ENCODE measurements at places on chromosomes 4 and X.

DNA sequence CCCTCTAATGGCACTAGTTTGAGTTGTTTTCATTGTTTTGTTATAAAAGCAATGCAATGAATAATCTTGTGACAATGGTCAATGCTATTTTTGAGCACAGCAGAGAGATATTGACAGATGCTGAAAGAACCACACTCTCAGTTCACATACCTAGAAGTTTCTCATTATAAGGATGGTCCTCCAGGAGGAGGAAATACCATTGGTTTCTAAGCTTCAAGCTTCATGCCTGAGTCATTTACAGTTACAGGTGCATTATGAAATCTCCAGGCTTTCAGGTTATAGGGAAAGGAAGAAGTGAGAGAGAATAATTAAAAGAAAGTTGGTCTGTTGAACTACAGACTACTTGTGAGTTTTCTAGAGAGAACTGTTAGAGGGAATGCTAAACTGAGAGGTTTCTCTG, 75.3 kb downstream of the PWWP3B start:
- DNase-seq: no peak

- peak; percentile 69 for DNase-seq
These were observed 3.5 kb upstream of the SLIT2 start for GRCh38 chr4:20248155-20248558.

GRCh38 chr4:122701061-122701460, 31.4 kb upstream of the BBS12 start:
- no peak for DNase-seq

GRCh38 chrX:100609591-100609990, 24.9 kb downstream of the TNMD start:
- no peak for DNase-seq

DNA sequence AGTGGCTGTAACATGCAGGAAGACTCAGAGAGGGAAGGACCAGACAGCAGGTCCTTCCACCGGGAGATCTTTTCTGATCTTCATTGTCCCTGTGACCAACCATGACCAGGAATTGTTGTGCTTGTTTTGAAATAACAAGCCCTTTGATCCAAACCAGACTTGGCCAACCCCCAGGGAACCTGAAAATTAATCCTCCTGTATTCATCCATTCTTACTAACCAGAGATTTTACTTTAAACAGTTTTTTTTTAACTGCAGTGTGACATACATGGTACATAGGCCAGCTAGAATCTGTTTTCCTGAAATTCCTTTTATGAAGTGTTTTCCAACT, 4.0 kb downstream of the WFS1 start:
- DNase-seq: no peak

DNA sequence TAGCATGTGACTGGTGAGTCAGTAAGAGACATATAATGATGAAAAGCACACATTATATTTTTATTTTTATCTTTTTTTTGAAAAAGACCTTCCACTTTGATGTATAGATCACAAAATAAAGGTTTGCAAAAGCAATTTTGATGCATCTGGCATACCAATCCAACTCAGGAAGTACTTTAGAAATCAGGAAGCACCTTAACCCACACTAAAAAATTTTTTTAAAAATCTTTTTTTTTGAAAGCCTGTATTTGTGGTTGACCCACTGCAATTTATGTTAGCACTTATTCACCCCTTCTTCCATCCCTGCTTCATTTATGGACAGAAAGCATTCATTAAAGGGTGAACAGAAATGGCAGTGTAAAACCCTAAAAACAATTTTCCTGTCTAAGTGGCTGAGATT, 16.6 kb downstream of the TMEM255A start:
- no peak for DNase-seq

DNA sequence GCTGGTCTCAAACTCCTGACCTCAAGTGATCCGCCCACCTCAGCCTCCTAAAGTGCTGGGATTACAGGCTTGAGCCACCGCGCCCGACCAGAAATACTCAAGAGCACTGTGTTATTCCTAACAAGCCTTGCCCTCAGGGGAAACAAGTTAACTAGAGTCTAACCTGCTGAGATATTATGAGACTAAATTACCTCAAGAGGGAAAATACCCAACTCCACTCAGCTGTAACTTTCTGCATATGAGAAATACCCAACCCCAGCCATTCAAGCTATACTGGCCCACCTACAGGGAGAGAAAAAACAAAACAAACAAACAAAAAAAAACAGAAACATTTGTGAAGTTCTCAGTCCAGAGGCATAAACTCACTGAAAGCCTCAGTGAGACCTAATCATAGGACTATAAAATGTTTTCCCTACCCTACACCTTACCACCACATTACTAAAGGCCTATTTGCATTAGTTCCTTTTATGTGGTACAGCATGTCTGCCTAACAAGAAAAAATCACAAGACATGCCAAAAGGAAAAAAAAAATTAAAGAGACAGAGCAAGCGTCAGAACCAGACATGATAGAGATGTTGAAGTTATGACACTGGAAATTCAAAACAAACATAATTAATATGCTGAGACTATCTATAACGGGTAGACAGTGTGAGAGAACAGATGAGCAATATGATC, 876.0 kb downstream of the FSTL5 start:
- no peak for DNase-seq

- peak; percentile 68 for DNase-seq
These were observed 2.4 kb upstream of the MBNL3 start for GRCh38 chrX:132491191-132491590.

DNA sequence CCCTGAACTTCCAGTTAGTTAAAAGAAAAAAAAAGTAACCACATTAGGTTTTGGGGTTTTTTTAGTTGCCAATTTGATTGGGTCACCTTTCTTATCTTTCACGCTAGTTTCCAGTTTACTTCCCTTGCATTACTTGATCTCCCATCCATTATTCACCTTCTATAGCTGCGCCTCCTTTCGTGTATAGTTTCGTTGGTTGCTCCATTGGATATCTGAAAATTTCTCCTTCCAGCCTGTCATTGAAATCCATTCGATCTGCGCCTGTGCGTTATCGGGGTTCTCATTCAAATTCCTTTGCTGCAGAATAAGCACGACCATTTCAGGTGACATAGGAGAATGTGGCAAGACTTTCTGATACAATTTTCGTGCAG, 764 bp downstream of the TRAPPC11 start:
- peak; percentile 43 for DNase-seq

DNA sequence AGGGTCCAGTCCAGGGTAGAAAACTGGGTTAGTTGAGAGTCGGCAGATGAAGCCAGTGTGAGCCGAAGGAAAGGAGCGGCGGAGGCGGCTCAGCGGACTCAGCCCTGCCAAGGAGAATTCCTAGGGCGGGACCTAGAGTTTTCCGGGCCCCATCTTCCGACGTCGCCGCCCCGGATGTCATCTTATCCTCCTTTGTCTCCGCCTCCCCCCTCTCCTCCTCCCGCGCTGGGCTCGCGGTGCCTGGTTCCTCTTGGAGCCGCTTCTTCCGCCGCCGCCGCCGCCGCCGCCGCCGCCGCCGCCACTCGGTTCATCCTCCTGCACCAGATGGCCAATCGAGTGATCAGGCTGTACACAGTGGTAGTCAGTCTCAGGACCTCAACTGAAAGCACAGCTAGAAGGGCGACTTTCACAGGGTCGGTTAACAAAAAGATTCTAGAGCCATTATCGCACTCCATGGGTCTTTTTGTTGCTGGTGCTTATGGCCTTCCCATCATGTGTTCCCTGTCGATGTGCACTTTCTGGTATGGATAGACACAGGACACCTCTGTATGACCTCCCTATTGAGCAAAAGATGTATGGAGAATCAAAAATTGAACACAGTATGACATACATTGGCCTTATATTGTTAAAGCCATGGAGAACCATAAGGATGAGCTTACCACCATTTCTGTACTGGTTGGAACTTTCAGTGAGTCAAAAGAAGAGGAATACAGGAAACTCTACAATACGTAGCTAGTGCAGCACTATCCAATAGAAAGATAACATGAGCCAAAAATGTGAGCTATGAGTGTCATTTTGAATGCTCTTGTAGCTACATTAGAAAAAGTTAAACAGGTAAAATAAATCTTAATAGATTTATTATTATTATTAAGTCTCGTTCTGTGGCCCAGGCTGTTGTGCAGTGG, 32.4 kb upstream of the THOC2 start:
- peak; percentile 60 for DNase-seq

DNA sequence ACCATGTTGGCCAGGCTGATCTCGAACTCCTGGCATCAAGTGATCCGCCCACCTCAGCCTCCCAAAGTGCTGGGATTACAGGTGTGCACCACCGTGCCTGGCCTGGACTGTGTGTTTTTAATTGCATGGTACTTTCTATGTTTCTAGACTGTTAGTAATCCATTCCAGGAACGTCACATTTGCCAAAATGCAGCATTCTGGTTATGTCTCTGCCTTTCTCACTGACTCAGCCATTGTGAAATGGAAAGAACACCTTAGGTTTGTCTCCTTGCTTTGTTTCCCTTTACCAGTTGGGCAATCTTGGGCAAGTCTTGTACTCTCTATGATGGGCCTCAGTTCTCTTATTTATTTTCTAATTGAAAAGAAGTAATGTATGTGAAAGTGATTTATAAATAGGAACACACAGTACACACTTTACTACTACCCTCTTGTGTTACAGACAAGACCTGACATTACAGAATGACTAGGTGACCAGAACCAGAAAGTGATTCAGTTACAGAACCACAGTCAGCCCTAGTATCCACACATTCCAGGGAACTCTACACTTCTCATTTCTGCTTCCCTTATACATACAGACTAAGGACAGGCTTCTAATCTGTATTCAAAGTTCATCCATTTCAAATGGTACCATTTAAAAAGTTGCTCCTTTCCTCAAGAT, 187.1 kb downstream of the MGST2 start:
- no peak for DNase-seq

DNA sequence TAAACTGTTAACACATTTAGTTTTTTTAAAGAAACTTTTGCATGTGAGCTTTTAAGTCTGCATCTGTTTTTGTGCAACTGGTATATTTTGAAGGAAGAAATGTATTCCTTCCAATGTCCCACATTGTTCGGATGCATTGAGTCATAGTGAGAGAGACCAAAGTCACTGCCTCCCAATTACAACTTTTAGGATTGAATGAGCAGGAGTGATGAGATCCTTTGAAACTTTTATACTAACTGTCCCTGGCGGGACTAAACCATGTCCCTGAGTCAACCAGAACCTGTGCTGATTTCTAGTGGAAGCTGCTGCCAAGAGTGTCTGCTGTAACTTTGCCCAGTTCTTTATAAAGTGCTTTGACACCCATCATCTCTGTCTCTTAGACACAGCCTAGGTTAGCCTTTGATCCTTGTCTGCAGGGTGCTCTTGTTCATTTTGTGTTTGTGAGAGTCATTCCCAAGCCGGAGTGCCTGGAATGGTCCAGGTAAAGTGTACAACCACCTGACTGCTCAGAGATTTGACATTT, 122.7 kb downstream of the ZNF518B start:
- DNase-seq: no peak

DNA sequence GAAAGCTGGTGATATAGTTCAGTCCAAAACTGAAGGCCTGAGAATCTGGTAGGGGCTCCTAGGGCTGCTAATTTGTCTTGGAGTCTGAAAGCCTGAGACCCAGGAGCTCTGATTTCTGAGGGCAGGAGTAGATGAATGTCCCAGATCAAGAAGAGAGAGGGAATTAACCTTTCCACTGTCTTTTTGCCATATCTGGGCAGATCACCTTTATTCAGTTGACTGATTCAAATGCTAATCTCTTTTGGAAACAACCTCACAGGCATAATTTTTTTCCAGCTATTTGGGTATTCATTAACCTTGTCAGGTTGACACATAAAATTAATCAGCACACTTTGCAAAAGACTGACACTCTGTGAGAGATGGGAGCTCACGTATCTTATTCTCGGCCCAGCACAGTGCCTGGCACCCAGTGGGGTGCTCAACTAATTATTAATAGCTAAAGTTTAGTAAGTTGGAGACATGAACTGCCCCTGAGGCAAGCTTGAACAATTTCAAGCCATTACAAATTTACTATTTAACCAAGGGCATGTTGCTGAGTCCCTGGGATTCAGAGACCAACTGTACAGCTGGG, 114.3 kb downstream of the CPEB2 start:
- DNase-seq: no peak

DNA sequence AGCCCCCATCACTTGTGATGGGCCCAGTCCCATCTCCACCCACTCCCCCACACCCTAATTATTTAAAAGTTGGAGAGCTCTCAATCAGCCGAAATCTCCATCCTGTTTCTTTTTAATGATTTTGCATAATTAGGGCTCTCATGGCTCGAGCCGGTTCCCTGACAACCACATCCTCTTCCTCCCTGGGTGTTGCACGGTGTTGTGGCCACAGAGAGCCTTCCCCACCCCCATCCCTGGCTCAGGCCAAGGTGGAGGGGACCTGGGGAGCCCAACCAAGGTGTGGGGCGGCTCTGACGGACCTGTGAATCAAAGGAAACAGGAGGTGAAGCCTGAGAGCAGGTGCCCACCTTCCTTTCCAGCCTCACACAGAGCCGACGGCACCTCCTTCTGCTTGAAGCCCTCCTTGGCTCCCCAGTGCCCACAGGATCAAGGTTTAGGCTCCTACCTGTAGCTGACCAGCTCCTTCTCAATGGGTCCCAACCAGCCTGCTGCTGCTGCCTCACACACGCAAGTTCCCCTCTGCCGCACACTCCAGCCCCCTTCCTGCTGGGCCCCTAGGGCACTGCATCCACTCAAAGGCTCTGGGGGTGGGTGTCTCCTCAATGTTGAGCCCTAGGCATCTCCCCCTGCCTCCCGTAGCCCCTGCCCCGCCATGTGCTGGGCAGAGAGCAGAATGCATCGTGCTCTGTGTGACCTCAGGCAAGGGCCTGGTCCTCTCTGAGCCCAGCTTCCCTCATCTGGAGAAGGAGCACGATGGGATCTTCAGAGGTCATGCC, 68.7 kb downstream of the WFS1 start:
- no peak for DNase-seq

- no peak for DNase-seq
These were observed 3.6 kb upstream of the SLC9A6 start for GRCh38 chrX:135981668-135982067.

GRCh38 chr4:123317211-123317610, 79.4 kb upstream of the SPRY1 start:
- DNase-seq: no peak

- DNase-seq: no peak
These were observed 47.5 kb downstream of the SLITRK2 start for GRCh38 chrX:145865082-145865481.

GRCh38 chr4:167230744-167231143, 3.5 kb downstream of the SPOCK3 start:
- DNase-seq: no peak

GRCh38 chr4:118760493-118760892, 75.3 kb downstream of the METTL14 start:
- no peak for DNase-seq
